Activated CD8-positive, alpha-beta memory T cell treated with anti-CD3 and anti-CD28 coated beads for 24 hours (primary cell): ENCODE measurements at places on chromosomes 16 and 17.

DNA sequence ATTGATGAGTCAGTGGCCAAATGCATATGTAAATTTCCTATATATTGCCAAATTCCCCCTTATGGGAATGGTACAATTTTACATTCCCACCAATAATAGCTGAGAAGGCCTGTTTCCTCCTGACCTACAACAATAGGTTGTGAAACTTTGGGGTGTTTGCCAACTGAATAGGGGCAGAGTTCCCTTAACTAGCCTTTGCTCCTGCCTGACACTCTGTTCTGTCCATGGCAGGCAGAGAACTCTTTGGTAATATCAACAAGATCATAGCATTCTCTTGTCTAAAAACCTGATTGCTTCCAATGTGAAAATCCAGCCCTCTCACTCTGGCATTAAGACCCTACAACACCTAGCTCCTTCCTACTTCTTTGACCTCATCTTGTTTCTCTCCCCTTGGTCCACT lies 149.7 kb downstream of the HAPSTR1 start:
- no peak for DNase-seq

GRCh38 chr16:64809876-64810629 lies 311.8 kb downstream of the CDH11 start:
- no peak for DNase-seq

GRCh38 chr16:26668026-26668425 lies 398.7 kb upstream of the C16orf82 start:
- DNase-seq: no peak

DNA sequence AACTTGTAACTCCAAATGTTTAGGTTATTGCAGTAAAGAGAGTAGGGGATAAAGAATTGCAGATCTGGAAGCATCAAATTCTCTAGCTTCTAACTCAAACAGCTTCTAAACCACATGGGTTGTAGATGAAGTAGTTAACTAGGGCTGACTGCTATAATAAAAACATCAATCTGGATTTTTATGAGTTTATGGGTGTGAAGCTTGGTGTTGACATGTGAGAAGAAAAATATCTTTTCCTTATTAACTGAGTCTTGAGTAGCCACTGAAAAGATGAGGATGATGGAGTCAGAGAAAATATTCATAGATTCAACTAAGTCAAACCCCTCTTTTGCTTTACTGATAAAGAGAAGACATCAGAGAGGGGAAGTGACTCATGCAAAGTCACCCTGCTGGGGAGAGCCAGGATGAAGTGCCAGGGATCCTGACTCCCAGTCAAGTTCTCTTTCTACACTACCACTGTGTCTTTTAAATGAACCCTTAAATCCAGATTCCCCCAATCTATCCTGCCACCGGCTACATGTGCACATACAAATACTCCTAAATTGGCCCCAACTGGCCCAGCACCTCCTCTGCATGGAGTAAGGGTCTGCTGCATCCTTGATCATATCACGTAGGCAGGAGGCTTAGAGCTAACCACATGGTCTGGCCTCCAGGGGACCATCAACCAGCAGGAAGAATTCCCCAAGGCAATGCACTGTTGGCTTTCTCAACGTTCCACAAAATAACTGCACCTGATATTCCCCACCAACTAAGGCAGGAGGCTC lies 264.0 kb upstream of the CCL2 start:
- DNase-seq: no peak

DNA sequence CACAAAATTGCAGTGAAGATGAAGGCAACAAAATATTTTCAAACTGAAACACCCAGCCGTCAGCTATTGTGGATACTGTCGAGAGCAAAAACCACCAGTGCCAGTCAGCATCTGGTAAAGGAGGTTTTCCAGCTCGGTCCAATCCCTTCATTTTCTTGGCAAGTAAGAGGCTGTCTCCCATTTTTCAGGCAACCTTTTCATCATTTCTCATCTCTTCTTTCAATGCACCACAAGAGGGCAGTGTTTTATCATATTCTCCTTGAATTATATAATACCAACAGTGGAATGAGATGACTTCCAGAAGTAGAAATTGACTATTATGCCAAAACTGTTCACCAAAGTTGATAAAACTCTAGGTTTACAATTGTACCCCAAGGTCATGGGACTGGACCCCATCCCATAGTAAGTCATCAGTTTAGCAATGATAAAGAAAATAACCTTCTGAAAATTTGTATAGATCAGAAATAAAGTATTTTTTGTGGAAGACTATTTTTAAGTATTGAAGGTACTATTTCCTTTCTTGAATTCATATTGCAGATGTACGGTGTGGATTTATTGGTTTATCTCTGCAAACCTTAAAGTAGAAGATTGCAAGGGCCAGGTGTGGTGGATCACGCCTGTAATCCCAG lies 16.8 kb downstream of the NQO1 start:
- peak; percentile 57 for DNase-seq

- DNase-seq: peak; percentile 96
These were observed 9.3 kb downstream of the GJD3 start for GRCh38 chr17:40355123-40355803.

- no peak for DNase-seq
These were observed 17.5 kb upstream of the MLKL start for GRCh38 chr16:74718140-74718539.

GRCh38 chr16:49940464-49941224 lies 84.4 kb upstream of the CNEP1R1 start:
- DNase-seq: no peak

DNA sequence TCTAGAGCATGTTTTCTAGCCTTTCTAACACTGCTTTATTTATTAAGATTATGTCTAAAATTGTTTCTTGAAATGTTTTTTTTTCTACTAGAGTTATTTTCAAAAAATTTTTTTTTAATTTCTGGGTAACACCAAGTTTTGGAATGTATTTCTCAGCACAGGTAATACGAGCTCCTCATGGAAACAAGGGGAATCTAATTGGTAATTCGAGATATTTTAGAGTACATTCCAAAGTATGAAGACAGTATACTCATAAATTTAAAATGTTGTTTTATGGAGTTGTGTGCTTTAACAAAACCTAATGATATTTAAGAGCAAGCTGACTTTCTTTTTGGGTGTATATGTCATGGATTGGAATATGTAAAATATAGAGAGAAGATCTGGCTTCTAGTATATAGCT lies 42.4 kb downstream of the OMG start:
- no peak for DNase-seq

- DNase-seq: no peak
These were observed 1.6 kb downstream of the TELO2 start for GRCh38 chr16:1494711-1495110.

- DNase-seq: peak; percentile 5
These were observed 2283.8 kb downstream of the TP53TG3F start for GRCh38 chr16:35743101-35743692.

- no peak for DNase-seq
These were observed at the start of gene GRB7 for GRCh38 chr17:39737760-39738567. GRB7 (plus strand) TSS chr17:39737938; CDS start chr17:39742302, 4,364 bp downstream.

- DNase-seq: no peak
These were observed 70.4 kb downstream of the METRNL start for GRCh38 chr17:83149761-83150251.

GRCh38 chr17:38672788-38673706 lies 1.7 kb downstream of the EPOP start:
- DNase-seq: no peak

DNA sequence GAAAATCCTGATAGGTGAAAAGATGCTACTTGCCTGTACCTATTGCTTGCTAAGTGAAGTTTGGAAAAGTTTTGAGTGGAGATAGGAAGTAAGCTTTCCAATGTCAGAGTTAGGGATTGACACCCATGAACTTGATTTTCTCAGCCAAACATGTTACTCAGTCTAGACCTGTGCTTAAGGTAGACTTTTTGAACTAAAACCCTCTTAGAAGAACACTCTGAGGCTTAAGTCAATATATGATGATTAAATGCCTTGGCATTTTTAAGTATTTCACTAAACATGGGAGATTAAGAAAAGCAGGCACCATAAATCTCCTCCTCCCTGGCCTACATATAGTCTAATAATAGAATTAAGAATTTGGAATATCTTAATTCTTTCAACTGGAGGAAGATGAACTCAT lies 785.6 kb upstream of the SOX9 start:
- no peak for DNase-seq

DNA sequence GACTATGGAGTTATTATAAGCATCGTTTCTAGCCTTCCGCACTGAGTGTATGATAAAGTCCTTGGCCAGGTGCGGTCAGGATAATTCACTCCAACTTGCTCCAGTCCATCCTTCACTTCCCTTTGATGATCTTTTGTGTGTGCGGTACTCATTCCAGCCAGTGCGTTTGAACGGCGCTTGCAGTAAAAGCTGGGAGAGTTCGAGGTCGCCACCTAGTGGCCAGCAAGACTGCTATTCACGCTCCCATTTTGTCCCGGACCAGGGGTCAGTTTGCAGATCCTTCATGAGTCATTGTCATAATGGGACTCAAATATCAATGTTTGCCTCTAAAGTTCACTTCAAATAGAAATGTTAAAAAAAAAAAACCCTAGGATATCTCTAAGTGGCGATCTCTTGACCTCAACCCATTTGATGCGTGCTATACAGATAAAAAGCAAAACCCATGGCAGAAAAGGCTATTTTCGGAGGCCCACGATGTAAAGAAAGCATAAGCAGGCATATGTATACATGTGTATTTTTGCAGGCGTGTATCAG lies 417.1 kb downstream of the TMEM114 start:
- no peak for DNase-seq

GRCh38 chr17:18250259-18250658 lies 8.3 kb downstream of the FLII start:
- DNase-seq: no peak

GRCh38 chr17:61783556-61784304 lies 79.6 kb downstream of the BRIP1 start:
- DNase-seq: no peak

- DNase-seq: no peak
These were observed 22.6 kb upstream of the HAPSTR1 start for GRCh38 chr16:9068886-9069285.

DNA sequence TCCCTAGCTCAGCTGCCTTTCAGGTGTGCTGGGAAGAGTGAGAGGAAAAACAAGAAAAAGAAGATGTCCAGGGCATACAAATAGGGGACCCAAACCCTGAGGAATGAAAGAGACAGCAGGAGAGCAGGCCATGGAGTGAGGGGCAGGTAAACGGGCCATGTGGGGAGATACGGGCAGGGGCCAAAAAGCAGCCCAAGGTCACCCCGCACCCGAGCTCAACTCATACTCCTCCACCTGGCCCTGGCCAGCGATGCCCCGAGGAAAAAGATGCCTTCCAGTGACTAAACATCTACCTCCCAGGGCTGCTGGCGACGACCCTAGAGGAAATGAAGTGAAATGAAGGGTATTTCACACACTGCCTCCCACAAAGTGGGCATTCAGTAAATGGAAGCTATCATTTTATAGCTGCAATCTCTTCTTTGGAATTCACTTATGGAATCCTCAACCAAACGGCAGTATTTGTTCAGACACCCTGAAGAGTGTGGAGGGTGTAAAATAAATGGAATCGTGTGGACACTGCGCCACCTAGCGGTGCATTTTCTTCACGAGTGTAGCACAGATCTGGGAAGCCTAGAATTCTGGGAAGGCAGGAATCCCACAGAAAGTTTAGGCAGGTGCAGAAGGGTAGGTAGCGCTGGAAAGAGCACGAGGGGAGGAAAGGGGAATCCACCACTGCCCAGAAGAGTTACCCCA lies 14.9 kb downstream of the ELAC2 start:
- DNase-seq: peak; percentile 78

GRCh38 chr16:3066440-3066748 lies 954 bp downstream of the IL32 start:
- no peak for DNase-seq

DNA sequence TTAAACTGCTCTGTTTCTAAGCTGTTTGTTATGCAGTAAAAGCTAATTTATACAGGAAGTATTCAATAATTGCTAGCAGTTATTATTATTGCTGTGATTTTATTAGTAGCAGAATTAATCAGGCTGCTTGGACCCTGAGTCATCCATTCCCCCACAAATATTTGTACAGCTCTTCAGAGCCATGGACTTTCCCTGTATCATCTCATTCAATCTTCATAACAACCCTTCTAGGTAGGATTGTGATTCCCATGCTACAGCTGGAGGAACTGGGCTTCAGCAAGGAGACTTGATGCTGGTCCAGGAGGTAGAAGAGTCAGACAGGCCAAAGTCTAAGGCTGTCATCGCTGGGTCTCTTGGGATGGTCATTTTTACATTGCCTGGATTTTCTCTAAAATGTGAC lies 208.3 kb downstream of the C16orf95 start:
- no peak for DNase-seq

- no peak for DNase-seq
These were observed 190.9 kb downstream of the WWOX start for GRCh38 chr16:78290395-78290794.

- no peak for DNase-seq
These were observed 5.1 kb upstream of the PDK2 start for GRCh38 chr17:50090071-50090470.

DNA sequence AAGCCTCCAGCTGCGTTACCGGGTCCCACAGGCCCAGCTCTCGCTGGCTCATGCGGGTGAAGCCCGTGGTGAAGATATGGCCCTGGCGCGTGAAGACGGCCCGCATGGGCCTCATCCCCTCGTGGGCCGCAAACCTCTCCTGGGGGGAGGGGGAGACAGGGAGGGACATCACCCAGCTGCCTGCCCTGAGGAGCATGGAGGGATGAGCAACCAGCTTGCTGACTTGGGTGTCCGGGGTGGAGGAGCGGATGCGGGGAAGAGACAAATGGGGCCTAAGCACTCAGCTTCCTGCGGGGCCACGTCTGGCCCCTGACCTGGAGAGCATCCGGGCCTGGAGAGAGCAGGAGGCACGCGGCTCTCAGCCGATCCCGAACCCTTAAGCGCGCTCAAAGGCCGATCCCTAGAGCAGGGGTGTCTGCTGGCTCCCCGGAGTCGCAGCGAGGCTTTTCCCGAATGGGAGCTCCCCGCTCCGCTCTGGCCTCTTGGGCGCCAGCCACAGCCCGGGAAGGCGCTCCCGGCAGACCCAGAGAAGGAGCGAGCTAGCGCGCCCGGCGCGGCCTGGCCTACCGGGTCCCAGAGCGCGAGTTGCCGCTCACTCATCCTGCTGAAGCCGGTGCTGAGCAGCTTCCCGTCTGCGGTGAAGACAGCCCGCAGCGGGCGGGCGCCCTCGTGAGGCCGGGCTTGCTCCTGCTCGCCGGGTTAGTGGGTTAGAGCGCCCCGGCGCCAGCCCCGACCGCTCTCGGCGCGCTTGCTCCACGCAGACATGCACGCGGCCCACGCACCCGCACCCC lies 5.0 kb downstream of the CORO6 start:
- peak; percentile 93 for DNase-seq

- peak; percentile 74 for DNase-seq
These were observed 1.5 kb downstream of the NDRG4 start for GRCh38 chr16:58501242-58502131.

DNA sequence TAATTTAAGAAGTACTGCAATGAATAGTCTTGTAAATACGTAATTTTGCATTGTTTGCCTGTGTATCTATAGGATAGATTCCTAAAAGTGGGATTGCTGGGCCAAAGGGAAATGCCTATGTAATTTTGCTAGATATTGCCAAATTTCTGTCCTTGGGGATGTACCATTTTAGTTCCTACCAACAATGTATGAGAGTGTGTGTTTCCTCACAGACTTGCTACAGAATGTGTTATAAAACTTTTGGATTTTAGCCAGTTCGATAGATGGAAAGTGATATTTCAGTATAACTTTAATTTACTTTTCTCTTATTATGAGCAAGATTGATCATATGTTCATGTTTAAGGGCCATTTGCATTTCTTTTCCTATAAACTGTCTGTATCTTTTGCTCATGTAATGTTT lies 8.3 kb downstream of the TANGO6 start:
- no peak for DNase-seq
